ENCODE measurements at places on chromosomes 16 and 17.
A peak's percentile ranks its signal among the peaks of the same experiment; 100 is the strongest.

DNA sequence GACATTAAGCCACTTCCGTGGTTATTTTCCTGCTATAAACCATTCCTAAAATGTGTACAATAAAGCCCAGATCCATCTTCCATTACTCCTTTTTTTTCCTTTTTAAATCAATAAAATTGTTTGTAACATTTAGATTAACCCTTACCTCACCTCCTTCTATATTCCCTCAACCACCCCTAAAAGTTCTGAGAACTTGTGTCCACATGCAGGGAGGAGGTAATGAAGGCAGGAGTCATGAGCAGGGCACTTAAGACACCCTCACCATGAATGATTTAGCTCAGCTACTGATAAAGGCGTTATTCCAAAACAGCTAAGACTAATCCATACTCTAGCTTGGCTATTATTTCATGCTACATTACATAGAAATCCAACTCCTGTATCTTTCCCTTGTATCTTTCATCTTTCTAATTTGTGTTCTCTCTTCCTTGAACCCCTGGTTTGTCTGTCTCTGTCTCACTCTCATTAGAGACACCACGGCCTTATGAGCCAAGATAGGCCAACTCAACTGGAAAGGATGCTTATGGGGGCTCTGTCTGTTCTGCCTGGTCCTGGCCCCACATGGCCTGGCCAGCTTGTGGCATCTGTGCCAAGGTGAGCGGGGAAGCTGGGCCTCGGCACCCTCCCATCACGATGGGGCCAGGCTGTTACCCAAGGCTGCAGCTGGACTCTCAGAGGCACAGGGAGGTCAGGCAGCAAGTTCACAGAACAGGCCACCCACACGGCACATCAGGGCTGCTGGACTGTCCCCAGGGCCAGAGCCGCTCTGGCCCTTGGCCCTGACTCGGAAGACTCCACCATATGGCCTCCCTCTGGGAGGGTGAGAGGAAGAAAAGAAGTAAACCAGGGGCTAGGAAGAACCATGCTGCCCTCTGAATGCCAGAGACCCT, 294.4 kb downstream of the SOX9 start:
- DNase-seq = no peak

DNA sequence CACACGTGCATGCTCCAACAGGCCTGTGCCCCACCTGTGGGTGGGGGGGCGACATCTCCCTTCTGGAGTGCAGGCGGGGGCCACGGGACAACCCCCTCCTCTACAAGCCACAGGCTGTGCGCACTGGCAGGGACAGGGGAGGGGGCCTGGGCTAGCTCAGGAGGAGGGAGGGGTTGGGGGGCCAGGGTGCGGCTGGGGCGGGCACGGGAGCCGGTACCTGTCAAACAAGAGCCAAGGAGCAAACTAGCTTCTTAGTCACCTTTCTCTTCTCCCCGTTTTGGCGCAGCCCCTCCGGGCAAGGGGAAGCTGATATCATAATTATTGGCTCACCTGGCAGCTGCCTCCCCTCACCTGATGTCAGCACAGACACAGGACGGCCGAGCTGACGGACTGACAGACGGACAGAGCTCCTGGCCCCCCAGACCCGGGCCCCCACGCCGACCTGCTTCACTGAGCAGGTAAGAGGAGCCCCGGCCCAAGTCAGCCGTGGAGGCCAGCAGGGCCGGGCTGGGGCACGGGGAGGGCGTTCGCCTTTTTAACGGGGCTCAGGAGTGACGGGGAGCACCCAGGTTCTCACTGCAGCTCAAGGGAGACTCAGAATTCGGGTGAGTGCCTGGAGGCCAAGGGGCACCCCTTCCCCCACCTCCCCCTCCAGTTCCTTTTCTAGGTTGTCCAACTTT, at the start of gene FOXN1:
TSS of gene FOXN1 (plus strand) at position 363 of the 680 bp plus-strand sequence. CDS start 17,622 bp downstream, outside the sequence.
- DNase-seq = no peak

- DNase-seq = no peak
These were observed 73.1 kb upstream of the FAM20A start for GRCh38 chr17:68674029-68674925.

- peak; percentile 46 for DNase-seq
These were observed 54.1 kb downstream of the XYLT1 start for GRCh38 chr16:17416461-17417311.

- no peak for DNase-seq
These were observed 38.7 kb upstream of the DNAH9 start for GRCh38 chr17:11559601-11560000.

DNA sequence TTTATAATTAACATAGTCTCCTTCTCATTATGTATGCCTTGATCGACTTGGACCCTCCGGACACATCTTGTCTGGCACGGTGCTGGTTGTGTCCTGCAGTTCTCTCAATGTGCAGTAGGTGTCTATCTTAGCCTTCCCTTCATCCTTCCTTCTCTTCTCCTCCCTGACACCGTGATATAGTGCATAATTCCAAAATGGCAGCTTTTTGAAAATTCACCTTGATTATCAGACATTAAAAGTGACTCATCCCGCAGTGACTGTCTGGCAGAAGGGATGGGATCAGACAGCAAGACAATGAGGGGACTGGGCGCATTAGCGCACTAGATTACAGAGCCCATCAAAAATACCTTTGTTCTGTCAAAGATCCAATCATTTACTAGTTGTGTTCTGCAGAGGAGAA, 70.0 kb upstream of the PMFBP1 start:
- DNase-seq = no peak

- no peak for DNase-seq
These were observed 48.5 kb downstream of the SETD6 start for GRCh38 chr16:58563775-58564174.

DNA sequence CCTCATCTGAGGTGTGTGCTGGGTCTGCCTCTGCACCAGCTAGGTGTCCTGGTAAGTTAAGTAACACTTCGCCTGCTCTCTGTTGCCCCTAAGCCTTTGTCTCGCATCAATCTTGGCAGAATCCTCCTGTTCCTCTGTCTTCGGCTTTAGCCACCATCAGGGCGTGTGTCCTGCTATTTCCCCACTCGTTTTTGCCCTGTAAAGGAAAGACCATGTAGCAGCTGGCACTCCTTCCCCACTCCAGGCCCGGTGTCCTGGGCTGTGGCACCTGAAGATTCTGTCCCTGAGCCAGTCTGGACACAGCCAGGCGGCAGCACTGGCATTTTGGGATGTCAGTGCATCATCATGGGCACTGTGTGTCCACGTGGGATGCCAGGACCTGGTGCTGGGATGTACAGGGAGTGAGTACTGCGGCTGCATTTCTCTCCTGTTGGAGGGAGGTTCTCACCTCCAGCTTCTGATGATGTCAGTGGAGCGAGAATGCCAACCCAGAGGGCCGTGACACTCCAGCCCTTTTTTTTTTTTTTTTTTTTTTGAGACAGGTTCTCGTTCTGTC, 26.2 kb upstream of the FOXK2 start:
- no peak for DNase-seq

- no peak for DNase-seq
These were observed 42.7 kb downstream of the SOCS3 start for GRCh38 chr17:78316867-78317789.

- no peak for DNase-seq
These were observed 254.0 kb downstream of the KATNIP start for GRCh38 chr16:27803775-27804549.

- DNase-seq = no peak
These were observed 446 bp upstream of the PSMD11 start for GRCh38 chr17:32443827-32444300.

- no peak for DNase-seq
These were observed 234.6 kb upstream of the MON1B start for GRCh38 chr16:76956394-76956793.

DNA sequence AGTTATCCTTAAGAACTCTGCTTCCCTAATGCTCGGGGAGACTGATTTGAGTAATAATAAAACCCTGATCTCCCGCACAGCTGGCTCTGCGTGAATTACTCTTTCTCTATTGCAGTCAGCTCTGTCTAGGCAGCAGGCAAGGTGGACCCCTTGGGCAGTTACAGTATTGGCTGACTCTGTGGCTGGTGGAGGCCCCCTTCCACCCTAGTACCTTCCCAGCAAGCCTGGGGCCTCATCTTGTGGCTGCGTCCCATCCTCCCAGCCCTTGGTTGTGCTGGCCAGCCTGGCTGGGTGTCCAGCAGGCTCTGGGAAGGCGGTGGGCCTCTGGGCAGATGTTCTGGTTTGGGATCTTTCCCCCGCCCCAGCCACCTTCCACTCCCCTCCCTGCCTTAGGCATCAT, 44.5 kb downstream of the CFAP20 start:
- DNase-seq = no peak

DNA sequence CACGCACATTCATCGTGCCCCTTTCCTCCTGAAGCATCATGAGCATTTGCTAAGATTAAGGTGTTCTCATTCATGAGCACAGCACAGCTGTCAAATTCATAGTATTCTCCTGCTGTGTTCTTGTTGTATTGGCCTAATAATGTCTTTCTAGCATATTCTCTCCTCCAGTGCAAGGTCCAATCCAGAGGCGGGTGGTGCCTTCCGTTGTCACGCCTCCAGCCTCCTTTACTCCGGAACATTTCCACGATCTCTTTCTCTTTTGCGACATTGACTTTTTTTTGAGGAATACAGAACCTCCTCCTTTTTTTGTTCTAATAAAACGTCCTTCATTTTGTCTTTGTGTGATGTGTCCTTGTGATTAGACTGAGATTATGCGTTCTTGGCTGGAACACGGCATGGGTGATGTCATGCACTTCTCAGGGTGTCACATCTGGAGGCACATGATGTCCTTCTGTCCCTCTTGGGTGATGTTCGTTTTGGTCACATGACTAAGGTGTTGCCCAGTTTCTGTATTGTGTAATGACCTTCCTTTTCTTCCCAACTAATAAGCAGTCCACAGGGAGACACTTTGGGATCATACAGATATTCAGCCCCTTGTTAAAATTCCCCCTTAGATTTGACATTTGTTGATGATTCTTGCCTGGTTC, 66.3 kb downstream of the CLEC16A start:
- DNase-seq = no peak

All from stimulated activated CD4-positive, alpha-beta T cell treated with anti-CD3 and anti-CD28 coated beads, Interleukin-4, amount 100 ng/mL, for 48 hours (primary cell).